GM12865 (cell line): ENCODE measurements at places on chromosomes 3 and 15.
A peak's percentile ranks its signal among the peaks of the same experiment; 100 is the strongest.

- peak; percentile 100 for DNase-seq
These were observed at the start of gene PKM for GRCh38 chr15:72231066-72231832. PKM (minus strand) TSS chr15:72231190; CDS start chr15:72219097, 12,093 bp downstream.

DNA sequence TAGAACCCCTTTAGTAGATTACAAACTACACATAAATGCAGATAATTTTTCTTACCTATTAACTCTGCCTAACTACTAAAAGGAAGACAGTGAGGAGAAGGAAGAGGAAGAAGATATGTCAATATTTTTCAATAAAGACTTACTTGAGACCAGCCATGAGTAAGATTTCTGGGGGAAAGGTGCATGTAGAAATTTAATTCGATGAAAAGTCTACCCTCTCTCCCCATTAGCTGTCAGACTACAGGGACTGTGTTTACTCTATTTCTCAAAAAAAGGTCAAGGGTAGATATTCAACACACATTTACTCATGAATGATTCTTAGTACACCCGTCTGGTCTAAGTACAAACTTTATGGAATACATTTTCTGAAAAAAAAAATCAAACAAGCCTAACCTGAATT, 6.8 kb downstream of the TSPAN3 start:
- DNase-seq = no peak

DNA sequence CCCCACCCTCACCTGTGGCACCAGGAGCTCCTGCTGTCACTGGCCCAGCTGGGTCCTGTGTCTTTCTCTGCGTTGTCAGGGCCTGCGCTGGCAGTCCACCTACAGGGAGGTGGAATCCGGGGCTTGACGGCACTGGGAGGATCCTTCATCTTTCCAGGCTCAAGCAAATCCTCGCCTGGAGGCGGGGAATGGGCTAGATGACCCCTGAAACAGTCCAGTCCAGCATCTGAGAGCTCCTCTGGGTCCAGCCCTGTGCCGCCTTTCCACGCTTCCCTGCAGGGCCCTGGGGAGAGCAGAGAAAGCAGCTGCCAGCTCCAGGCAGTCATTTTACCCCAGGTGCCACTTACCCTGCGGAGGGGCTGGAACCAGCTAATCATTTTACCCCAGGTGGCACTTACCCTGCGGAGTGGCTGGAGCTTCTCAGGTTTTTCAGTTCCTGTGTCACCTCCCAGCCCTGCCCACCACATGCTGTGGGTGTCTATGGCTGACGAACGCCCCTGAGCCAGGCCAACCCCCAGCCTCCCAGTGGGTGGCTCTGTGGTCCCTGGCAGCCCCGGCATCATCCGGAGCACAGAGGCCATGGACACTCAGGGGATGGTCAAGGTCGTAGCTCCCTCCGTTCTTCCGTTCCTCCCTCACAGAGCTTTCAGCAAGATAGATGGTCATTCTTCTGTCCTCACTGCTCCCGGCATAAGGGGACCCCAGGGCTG, 17.9 kb upstream of the ADIPOQ start:
- DNase-seq = no peak

- DNase-seq = no peak
These were observed 59.6 kb downstream of the COL6A6 start for GRCh38 chr3:130576375-130577266.

DNA sequence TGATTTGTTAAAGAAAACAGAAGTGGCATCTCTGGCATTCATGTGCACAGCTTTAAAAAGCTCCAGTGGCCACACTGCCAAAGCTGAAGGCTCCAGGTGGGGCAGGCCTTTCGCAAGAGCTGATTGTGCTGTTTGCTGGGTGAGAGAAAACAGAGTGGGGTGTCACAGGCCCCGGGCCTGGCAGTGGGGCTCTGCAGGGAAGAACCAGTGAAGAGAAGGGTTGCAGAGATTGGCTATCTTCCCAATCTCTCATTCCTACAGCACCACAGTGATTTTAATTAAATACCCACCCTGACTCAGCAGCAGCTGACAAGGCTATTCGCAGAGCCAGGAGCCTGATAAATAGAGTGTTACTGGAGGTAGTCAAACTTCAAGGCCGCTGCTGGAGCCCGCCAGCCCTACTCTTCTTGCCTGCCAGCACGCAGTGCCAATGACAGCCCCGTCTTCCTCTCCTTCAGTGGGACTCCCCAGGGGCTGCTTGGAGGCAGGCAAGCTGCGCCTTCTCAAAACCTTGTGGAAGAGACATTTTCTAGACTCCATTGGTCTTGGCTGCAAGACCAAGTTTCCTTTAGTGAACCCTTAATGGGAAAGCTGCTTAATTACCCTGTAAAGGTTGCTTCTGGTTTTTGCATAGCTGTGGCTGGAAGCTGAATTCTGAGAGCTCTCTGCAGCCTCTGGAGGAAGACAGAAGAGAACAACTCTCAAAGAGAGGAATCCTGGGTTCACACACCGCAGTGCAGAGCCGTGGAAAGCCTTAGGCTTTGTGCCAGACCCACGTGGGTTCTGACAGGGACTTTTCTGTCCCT, 225.8 kb upstream of the SLCO3A1 start:
- DNase-seq = no peak

GRCh38 chr3:171654809-171655208, 155.5 kb downstream of the PLD1 start:
- DNase-seq = peak; percentile 18

GRCh38 chr3:78322780-78323179, 1282.9 kb downstream of the ROBO2 start:
- DNase-seq = peak; percentile 1

DNA sequence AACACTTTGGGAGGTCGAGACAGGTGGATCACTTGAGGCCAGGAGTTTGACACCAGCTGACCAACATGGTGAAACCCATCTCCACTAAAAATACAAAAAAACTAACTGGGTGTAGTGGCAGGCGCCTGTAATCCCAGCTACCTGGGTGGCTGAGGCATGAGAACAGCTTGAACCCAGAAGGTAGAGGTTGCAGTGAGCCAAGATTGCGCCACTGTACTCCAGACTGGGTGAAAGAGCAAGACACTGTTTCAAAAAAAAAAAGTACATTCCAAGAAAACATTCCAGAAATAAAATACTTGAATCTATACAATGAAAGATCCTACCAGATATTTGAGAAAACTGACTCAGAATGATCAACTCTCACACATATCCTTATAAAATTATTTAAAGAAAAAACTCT, 30.4 kb downstream of the TFDP2 start:
- DNase-seq = no peak

GRCh38 chr3:129616713-129617112, 10.2 kb upstream of the PLXND1 start:
- DNase-seq = peak; percentile 57

GRCh38 chr3:39278616-39278935, 1.3 kb downstream of the CX3CR1 start:
- no peak for DNase-seq

GRCh38 chr3:121980450-121980796, 41.6 kb downstream of the ILDR1 start:
- no peak for DNase-seq

- DNase-seq = no peak
These were observed 276.7 kb upstream of the RARB start for GRCh38 chr3:25151281-25151902.

DNA sequence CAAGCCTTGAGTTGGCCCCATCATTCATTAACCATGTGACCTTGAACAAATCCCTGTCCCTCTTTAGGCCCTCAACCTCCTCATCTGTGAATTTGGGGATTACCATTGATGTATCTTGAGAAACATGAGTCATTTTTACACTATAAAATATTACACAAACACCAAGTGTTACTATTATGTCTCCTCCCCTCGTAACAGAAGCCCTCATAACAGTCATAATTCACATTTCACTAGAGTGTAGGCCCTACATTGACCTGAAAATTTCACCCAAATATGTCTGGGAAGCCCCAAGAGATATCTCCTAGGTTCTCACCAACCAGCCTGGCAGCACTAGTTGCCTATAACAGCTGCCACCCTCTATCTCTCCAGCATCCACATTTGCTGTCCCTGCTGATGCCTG, 15.8 kb upstream of the SLC6A1 start:
- DNase-seq = no peak
